Heart left ventricle (tissue), 16 donors: ENCODE measurements at places on chromosomes 13 and 19. TPM values are rescaled to one million over a fixed set of nuclear protein-coding genes. Genes with fewer than 3 reads are reported as not detected.

Gene APOE
- total RNA-seq = 22.9 TPM

Gene CGB2
- not detected for total RNA-seq

Gene KLK8
- total RNA-seq = not detected

Gene ZNF540
- total RNA-seq = 1.4 TPM

Gene FAM216B
- 0.07 TPM for total RNA-seq

Gene CEBPA
- total RNA-seq = 12.6 TPM

Gene GPI
- total RNA-seq = 490 TPM

Gene MISP
- total RNA-seq = not detected

Gene LENG1
- total RNA-seq = 7.0 TPM

Gene RGL3
- total RNA-seq = 2.9 TPM

Gene SSC5D
- 1.00 TPM for total RNA-seq

Gene OR7C2
- total RNA-seq = not detected

Gene PCDH17
- 2.0 TPM for total RNA-seq

Gene PABPC3
- not detected for total RNA-seq

Gene DPF1
- not detected for total RNA-seq

Gene FFAR1
- not detected for total RNA-seq

Gene TMIGD2
- total RNA-seq = not detected

Gene NLRP4
- total RNA-seq = not detected

Gene SERPINE3
- not detected for total RNA-seq

Gene OR2Z1
- not detected for total RNA-seq

Gene PPFIA3
- 6.1 TPM for total RNA-seq

Gene SCGB2B2
- total RNA-seq = 0.19 TPM

Gene LINGO3
- not detected for total RNA-seq

Gene ZIC5
- not detected for total RNA-seq

Gene OR10H1
- not detected for total RNA-seq

Gene IGFL4
- not detected for total RNA-seq

Gene PROZ
- total RNA-seq = not detected

Gene PSG5
- not detected for total RNA-seq

Gene TSEN34
- 13.2 TPM for total RNA-seq

Gene ZNF835
- total RNA-seq = 4.6 TPM

Gene APOC1
- 3.5 TPM for total RNA-seq

Gene LHFPL6
- total RNA-seq = 53.2 TPM

Gene LAIR1
- 5.8 TPM for total RNA-seq

Gene ZNF561
- total RNA-seq = 12.2 TPM

Gene ZNF730
- total RNA-seq = 0.21 TPM

Gene ACP7
- total RNA-seq = not detected

Gene PRSS57
- total RNA-seq = not detected

Gene NFIC
- total RNA-seq = 172 TPM

Gene TTC9B
- total RNA-seq = not detected

Gene PSG3
- not detected for total RNA-seq

Gene GAPDHS
- total RNA-seq = not detected

Gene CDX2
- not detected for total RNA-seq
